ENCODE measurements at places on chromosomes 12 and 14. TPM values are rescaled to one million over a fixed set of nuclear protein-coding genes. Genes with fewer than 3 reads are reported as not detected.

GRCh38 chr12:90027041-90027440, 318.4 kb upstream of the ATP2B1 start:
- DNase-seq, result no peak
- no peaks in the 10 kb centered on the region for H3K4me1 ChIP-seq
- no peaks in the 10 kb centered on the region for H3K27me3 ChIP-seq
- H3K4me3 ChIP-seq, result no peak overlapping the region

DNA sequence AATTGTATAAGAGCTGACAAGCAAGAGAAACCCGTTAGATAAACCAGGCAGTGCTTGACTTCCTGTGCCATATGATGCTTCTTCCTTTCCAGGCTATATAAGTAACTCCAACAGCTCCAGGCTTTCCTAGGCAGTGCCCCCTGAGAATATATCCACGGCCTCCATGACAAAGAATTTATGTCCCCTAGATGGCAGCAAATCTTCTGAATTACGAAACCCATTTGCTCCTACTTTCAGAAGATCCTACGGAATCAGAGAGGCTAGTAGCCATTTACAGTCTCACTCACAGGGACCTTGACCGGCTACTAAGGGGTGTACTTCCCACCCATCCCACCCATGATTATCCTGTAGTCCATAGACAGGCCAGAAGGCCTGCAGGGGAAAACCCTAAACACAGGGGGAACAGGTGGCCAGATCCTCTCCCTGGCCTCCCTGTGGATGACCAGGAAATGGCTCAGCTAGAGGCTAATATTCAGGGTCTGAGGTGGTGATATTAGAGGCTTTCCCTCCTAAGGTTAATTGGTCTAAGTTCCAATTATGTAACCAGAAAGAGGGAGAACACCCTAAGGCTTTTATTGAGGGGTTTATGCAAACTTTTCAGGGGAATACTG, 77.2 kb upstream of the DCD start:
- no peaks in the 10 kb centered on the region for H3K4me1 ChIP-seq
- no peak overlapping the region for H3K27ac ChIP-seq
- no peak overlapping the region for H3K4me3 ChIP-seq

DNA sequence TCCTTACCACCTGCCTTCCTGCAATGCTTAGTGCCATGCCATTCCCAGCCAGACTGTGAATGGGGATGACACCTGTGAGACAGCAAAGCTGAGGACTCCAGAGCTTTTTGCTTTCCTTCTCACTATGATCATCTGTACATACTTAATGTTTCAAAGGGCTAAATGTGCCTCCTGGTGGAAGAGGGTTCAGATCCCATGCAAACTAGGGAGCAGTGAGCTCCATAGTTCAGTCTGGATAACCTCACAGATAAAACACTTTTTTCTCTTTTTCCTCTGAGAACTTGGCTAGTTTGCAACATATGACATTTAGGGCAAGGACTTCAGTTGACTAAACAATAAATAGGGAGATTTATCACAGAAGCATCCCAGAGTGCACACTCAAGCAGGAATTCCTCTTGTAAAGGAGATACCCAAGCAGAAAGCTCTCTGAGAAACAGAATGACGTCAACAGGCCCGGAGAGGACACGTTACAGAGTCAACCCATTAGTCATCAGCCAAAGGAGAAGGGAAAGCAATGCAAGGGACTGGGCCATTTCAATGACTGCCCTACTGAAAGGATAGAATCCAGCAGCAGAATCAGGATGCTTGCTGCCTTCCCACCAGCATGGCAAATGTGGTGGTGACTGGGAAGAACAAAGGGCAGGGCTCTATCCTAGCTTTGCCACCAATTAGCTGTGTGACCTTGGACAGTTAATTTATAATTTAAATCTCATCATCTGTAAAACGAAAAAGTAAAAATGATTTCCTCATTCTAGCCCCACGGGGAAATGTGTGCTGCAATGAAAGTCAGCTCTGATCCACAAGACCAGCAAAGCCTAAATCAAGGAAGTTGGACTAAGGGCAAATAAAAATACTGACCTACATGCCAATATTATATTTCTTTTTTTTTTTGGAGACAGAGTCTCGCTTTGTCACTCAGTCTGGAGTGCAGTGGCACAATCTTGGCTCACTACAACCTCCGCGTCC, 80.8 kb upstream of the ACTN1 start:
- DNase-seq, result peak; percentile 93
- H3K36me3 ChIP-seq, result peaks cover 7% of the 10 kb centered on the region
- H3K27ac ChIP-seq, result peak overlapping the region; percentile 24
- H3K4me1 ChIP-seq, result peaks cover 3% of the 10 kb centered on the region

DNA sequence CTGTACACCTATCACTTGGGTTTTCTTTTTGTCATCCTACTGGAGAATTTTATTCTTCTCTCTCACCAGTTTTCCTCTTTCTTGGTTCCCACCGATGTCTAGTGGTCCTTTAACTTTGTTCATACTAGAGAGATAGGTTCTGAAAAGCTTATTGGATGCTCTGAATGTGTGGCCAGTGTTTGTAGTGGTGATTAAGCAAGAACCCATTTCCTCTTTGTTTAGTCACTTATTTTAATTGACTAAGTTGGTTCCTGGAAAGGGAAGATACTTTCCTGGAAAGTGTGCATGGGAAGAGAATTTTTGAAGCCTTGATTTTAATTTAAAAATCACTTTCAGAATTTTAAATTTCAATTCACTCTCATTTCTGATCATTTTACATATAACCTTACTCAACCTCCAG, 127.2 kb downstream of the OTOGL start:
- H3K4me3 ChIP-seq, result no peak overlapping the region
- DNase-seq, result peak; percentile 16
- H3K27ac ChIP-seq, result no peak overlapping the region
- H3K27me3 ChIP-seq, result no peaks in the 10 kb centered on the region
- no peaks in the 10 kb centered on the region for H3K4me1 ChIP-seq

- H3K4me1 ChIP-seq, result no peaks in the 10 kb centered on the region
- H3K4me3 ChIP-seq, result no peak overlapping the region
These were observed 61.6 kb upstream of the ZFP36L1 start for GRCh38 chr14:68854421-68854820.

GRCh38 chr14:59831121-59831730, 39.4 kb downstream of the RTN1 start:
- peak; percentile 1 for DNase-seq
- H3K36me3 ChIP-seq, result no peaks in the 10 kb centered on the region
- H3K27me3 ChIP-seq, result no peaks in the 10 kb centered on the region

DNA sequence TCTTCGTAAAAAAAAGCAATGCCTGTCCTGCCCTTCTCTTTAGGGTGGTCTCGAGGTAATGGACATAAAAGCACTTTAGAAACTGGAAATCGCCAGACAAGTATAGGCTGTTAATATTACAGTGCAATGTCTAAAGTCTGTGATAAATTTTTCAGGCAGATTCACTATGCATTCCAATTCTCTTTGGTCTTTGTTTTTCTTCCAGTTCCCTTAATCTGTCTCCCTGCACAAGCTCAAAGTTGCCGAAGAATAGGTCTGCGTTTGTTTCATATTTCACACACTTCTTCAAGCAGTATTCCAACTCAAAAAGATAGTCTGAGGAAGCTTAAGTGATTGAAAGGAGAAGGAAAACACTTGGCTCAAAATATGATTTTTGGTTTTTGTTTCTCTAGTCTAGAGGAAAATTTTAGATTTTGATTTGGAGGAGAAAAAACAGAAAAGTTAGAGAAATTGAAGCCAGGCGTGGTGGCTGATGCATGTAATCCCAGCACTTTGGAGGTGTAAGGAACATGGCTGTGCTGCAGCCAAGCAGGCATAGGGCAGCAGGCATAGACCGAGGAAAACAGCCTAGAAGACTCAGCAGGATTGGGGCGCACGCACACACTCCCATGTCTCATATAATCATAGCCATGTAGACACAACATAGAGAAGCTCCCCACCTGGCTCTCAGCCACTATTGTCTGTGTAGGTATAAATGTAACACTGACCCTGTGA, 96.2 kb upstream of the TMPO start:
- peak overlapping the region; percentile 28 for H3K4me3 ChIP-seq
- H3K27ac ChIP-seq, result no peak overlapping the region
- H3K4me1 ChIP-seq, result peaks cover 7% of the 10 kb centered on the region
- DNase-seq, result no peak
- H3K27me3 ChIP-seq, result no peaks in the 10 kb centered on the region

GRCh38 chr12:11685716-11686115, 36.2 kb downstream of the ETV6 start:
- no peaks in the 10 kb centered on the region for H3K27me3 ChIP-seq
- H3K4me1 ChIP-seq, result no peaks in the 10 kb centered on the region
- no peak for DNase-seq

DNA sequence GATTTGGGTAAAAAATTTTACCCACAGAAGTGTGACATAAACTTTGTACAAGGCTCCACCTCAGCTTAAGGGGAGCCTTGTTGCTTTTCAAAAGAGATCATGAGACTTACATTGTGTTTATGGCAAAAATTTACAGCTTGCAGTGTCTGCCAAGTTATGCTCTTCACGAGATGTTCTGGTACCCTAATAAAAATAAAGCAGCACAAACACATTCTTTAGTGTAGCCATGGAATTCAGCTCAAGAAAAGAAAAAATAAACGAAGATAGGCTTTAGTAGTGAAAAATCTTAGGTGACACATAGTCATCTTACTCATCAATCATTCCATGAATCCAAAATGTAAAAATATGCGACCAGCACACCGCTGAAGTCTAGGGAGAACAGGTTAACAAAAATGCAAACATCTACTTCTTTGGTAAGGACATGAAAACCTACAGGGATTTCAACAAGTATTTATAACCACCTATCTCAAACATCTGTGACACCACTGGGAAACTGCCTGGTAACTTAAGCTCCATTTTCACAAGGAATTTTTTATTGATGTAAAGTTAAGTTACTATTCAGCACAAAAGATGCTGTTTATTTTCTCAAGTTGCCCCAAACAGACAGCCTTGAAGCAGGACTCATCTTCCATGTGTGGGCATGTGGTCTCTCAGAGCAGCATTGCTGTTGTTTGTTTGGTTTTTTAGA, 32.9 kb downstream of the DMAC2L start:
- no peaks in the 10 kb centered on the region for H3K36me3 ChIP-seq
- H3K27ac ChIP-seq, result no peak overlapping the region
- H3K4me3 ChIP-seq, result no peak overlapping the region
- DNase-seq, result peak; percentile 42
- H3K27me3 ChIP-seq, result no peaks in the 10 kb centered on the region

DNA sequence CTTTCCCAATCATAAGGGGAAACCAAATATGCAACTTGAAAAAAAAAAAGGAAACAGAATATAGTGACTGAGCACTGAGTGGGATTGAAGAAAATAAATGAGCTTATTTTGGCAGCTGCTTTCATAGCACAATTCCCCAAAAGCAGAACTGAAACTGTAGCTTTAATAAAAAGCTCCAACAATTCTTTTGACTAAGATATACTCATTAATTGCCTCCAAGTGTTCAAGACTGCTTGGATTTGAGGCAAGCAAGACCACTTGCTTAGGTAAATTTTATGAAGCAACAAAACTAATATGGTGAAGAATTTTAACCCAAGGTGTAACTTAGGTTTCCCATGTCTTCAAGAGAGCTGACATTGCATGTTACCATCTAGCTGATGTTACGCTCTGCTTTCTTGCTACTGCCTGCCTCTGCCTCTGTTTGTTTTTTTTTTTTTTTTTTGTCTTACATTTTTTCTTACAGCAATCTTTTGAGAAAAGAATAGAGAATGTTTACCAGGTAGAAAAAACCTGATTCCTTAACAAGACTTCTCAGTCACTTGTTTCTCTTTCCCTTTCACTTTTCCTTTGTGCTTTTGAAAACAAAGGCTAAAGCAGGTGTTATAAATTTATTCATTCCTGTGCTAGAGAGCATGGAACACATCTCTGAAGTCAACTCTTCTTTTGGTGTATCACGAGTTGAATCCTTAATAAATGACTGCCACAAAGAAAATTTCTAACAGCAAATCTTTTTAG, 134.4 kb downstream of the BCAT1 start:
- H3K27me3 ChIP-seq, result no peaks in the 10 kb centered on the region
- no peak for DNase-seq
- H3K4me3 ChIP-seq, result no peak overlapping the region
- peaks cover 4% of the 10 kb centered on the region for H3K36me3 ChIP-seq
- H3K27ac ChIP-seq, result no peak overlapping the region

The RFX4 gene
- not detected for total RNA-seq

The OR4K17 gene
- total RNA-seq, result not detected

The LRTM2 gene
- not detected for total RNA-seq

The FOXA1 gene
- under 0.01 TPM for total RNA-seq

The BICDL1 gene
- not detected for total RNA-seq

The RNF212B gene
- not detected for total RNA-seq

The GLIPR1L1 gene
- not detected for total RNA-seq

The NAA25 gene
- 16.9 TPM for total RNA-seq

Data from fibroblast of lung (primary cell).